ENCODE measurements at places on chromosomes 16 and 17. TPM values are rescaled to one million over a fixed set of nuclear protein-coding genes. Genes with fewer than 3 reads are reported as not detected.

DNA sequence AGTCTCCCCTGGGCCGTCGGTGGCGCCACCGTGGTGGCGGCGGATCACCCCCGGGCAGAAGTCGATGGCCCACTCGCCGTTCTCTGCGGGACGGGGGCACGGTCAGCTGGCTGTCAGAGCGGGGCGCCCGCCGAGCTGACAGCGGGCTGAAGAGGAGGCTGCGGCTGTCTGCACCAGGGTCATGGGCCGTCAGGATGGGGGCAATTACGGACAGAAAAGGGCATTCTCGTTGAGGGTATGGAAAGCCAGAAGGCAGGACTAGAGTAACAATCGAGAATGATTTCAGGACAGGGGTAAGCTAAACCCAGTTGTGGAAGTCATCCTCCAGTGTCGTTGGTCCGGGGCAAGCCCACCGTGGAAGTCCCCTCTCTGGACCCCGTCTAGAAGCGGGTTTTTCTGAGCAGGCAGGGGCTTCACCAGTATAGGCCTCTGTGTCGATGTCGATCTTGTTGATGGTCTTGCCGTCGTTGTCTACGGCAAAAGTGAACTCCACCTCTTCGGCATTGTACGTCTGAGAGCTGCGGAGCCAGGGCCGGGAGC, 1.7 kb downstream of the CHRNE start:
- H3K27ac ChIP-seq, result no peak overlapping the region
- peaks cover 13% of the 10 kb centered on the region for H3K4me1 ChIP-seq
- no peak overlapping the region for H3K4me3 ChIP-seq
- DNase-seq, result no peak
- no peaks in the 10 kb centered on the region for H3K27me3 ChIP-seq

Gene CCDC154
- total RNA-seq, result 1.2 TPM

Gene AURKB
- 230 TPM for total RNA-seq

GRCh38 chr17:51119415-51120356, 982 bp downstream of the SPAG9 start:
- peaks cover 19% of the 10 kb centered on the region for H3K4me1 ChIP-seq
- no peaks in the 10 kb centered on the region for H3K27me3 ChIP-seq
- H3K4me3 ChIP-seq, result peak overlapping the region; percentile 100
- peak; percentile 71 for DNase-seq
- H3K27ac ChIP-seq, result peak overlapping the region; percentile 94

DNA sequence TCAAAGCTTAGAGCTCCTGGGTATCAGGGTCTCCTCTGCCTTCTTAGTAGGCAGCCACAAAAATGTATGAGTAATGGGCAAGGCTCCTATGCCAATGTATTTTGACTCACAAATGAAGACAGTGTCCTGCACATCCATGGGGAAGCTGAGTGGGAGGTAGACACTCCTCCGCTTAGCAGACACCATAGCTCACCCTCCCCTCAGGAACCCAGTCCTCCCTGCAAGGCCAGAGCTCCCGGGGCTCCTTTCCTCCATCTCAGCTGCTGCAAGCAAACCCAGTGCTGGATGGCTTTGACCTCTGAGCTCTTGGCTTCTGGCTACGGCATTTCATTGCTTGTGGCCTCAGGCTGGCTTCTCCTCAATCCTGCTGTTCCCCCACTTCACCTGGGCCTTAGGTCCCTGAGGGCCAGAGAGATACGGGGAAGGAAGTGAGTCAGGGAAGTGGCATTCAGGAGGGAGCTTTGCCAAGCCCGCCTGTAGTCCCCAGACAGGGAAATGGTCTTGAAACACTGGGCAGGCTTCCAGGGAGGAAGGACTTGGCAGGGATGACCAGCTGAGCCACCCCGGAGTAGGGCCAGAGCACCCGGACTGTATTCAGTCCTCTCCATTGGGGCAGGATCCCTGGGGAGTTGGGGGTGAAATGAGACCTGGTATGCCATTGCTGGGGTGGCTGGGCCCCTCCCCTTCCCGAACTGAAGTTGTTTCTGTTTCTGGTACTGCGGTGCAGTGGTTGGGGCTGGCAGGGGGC, 4.5 kb downstream of the ABCC3 start:
- peak overlapping the region; percentile 3 for H3K27ac ChIP-seq
- H3K36me3 ChIP-seq, result no peaks in the 10 kb centered on the region
- H3K4me3 ChIP-seq, result no peak overlapping the region
- DNase-seq, result peak; percentile 94

All from A673 (cell line).